ENCODE measurements at places on chromosomes 6 and 20.

- no peak for DNase-seq
Measured at GRCh38 chr6:21270636-21271201, 322.8 kb upstream of the SOX4 start.

- no peak for DNase-seq
Measured at GRCh38 chr20:17870086-17870740, 98.4 kb downstream of the SNX5 start.

DNA sequence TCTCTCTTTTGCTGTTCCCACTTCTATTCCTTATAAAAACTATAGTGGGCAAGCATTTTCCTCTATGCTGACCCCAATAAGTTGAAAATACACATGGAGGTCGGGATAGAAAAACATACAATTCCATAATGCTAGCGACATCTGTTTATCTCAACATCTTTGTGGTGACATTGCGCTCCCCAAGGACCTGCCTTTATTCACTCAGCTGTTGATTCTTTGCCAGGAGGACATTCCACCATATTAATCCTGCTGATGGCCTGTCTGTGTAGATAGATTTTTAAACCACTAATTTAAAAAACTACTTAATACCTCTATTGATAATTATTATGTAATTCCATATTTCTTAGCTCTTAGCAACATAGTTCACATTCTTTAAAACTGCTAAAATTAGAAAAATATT, 555.3 kb upstream of the MAP3K7 start:
- DNase-seq: no peak

GRCh38 chr6:151310852-151311767, 71.3 kb downstream of the AKAP12 start:
- no peak for DNase-seq

Measured in activated T-cell treated with anti-CD3 and anti-CD28 coated beads, Interleukin-2, amount 50 U/mL, for 1 hour (primary cell).